Fibroblast of the aortic adventitia (primary cell): ENCODE measurements at places on chromosomes 6 and 20.

- no peak for DNase-seq
Measured at GRCh38 chr6:97697456-97697855, 414.4 kb upstream of the MMS22L start.

GRCh38 chr20:25227317-25227831, 20.5 kb upstream of the PYGB start:
- peak; percentile 84 for DNase-seq

DNA sequence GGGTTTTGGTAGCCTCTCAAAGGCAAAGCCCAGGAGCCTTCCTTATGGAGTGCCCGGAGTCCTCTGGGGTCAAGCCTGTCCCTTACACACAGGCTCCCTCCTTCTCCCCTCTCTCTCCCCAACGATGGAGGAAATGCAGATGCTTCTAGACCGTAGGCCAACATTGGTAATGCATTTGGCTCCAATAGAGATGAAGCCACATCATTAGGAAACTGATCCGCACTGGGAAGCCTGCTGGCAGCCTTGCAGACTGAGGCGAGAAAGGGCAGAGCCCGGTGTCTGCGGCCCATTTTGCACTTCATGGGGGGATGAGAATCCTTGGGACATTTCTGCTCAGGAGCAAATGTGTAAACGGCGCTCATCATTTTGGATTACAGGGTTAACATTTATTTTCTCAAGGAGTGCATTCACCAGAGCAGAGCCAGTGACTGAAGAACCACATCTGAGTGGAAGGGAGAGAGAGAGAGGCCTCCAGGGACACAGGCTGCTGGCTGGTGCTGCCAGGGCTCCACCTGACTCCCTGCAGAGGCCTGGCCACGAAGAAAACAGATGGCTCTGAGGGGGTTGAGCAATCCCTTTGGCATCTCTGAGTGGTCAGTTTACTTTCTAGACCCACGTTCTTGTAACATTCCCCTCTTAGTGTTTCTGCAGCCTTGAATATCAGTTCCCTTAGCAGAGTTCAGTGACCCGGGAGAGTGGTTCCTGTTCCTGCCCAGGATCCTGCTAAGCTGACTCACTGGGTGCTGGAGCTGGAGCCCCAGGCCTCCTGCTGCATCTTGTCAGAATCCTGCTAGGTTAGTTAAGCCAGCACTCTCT, 4.4 kb upstream of the CST3 start:
- DNase-seq, result peak; percentile 89

GRCh38 chr20:41566896-41567527, 51.2 kb downstream of the CHD6 start:
- DNase-seq, result no peak

- DNase-seq, result no peak
Measured at GRCh38 chr6:90859612-90860011, 272.7 kb upstream of the MAP3K7 start.

DNA sequence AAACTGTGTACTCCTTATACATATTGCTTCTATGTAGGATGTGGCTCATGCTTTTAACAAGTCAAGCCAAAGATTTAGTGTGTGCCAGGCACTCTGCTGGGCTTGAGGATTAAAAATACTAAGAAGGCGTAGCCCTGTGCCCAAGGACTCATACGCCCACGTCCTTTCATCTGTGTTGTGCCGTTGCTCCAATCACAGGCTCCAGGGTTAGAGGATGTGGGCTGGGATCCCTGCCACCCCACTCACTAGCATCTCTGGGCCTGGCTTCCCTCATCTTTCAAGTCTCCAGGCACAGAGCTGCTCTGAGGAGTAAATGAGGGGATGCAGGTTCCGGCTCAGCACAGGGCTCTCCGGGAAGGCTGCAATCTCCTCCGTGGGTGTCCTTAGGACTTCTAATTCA, 214.2 kb downstream of the SYNDIG1 start:
- DNase-seq, result peak; percentile 28

DNA sequence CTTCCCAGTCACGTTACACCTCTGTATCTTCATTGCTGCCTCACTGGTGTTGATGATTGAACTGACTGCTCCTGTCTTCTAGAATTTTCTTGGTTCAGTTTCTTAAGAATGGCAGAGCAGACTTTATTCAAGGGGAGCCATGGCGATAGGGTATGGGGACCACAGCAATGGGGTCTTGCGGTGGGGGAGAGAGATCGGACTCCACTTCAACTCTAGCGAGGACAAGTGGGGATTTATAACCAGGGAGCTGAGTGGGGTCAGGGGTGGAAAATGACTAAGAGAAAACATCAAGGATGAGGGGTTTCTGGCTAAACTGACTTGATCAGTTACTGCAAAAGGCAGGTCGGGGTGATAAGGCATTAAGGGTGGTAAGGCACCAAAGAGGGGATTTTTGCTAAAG, 156.4 kb downstream of the CD83 start:
- DNase-seq, result no peak

DNA sequence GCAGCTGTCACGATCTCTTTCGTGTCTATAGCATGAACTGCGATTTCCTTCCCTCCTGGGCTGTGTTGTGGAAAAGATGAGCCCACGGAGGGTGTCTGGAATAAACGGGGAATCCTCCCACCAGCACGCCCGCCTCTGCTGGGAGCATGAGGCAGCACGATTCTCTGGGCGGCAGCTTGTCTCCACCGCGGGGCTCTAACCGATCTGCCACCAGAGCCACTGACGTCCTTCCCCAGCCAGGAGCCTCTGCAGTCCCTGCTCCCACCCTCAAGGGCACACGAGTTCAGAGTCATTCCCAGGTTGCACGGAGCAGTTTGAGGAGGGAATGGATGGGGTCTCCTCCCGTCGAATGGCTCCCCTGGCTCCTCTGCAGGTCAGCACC, 197.6 kb downstream of the DLL1 start:
- DNase-seq, result no peak

DNA sequence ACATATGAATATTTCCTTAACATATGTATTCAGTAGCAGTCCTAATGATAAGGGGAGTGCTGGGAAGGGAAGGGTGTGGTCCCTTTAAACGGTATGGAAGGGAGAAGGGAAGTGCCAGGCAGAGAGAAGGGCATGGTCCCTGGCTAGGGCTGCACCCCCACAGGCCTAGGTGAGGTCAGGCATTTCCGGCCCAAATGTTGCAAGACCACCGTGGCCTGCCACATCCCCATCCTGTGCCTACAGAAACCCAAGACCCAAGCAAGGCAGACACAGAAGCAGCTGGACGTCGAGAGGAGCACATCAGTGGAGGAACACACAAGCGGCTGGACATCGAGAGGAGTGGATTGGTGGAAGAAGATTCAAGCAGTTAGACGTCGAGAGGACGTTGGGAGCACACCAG, 5.9 kb downstream of the RRAGD start:
- no peak for DNase-seq

DNA sequence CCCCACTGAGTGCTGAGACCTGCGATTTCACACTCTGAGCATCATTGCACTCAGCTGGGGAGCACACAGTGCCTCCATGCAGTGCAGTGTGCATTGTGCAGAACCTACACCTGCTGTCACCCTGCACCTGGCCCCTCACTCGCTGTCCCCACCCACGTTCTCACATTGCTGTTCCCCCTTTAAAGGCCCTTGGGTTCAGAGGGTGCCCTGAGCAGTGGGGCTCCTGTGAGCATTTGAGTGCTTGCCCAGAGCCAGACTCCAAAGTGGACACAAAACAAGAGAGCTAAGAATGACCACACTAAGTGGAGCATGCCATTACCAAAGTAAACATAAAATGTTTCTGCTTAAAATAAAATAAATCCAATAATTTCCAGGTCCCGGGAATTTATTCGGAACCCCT, 131.0 kb upstream of the CST7 start:
- no peak for DNase-seq

DNA sequence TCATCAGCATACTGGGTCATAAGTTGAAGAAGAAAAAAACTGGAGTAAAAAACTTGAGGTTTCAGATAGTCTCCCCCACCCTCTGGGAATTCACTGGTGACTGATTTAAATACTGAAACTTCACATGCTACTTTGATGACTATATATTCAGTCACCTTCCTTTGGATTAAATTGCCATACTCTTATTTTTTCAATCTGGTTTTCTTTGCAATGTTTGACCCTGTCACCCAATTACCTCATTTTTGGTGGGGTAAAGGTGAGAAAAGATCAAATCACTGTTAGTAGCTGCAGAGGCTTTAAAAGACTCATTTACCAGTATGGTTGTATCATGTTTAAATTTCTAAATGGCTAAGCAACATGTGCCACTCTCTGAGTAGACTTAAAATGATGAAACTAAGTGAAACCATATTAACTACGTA, 862.7 kb upstream of the FLRT3 start:
- DNase-seq, result no peak

- DNase-seq, result no peak
Measured at GRCh38 chr6:111566222-111566734, 39.4 kb downstream of the TRAF3IP2 start.

GRCh38 chr6:158357570-158358216, 45.4 kb downstream of the TULP4 start:
- no peak for DNase-seq

DNA sequence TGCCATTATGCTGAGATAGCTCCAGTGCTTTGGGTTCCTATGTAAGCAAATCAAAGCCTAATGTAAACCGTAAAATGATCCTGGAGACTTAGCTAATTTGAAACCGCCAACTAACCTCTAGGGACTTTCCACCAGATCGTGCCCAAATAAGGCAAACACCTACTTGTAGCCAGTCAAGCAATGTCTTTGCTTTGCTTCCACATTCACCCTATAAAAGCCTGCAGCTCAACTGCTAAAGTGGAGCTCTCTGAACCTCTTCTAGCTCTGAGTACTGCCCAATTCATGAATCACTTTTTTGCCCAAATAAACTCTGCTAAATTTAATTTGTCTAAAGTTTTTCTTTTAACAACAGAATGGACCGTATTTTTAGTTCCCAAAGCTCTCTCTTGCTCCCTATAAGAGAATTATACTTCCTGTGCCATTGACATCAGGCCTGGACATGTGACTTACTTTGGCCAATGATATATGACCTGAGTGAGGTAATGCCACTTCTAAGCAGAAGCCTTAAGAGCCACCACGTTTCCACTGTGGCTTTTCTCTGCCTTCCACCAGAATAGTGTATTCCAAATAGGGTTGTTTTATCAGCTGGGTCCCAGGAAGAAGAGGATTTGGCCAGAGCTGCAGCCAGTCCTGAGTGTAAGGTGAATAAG, 34.8 kb upstream of the PSMF1 start:
- no peak for DNase-seq

GRCh38 chr6:12719017-12719416, 2.5 kb downstream of the PHACTR1 start:
- no peak for DNase-seq

DNA sequence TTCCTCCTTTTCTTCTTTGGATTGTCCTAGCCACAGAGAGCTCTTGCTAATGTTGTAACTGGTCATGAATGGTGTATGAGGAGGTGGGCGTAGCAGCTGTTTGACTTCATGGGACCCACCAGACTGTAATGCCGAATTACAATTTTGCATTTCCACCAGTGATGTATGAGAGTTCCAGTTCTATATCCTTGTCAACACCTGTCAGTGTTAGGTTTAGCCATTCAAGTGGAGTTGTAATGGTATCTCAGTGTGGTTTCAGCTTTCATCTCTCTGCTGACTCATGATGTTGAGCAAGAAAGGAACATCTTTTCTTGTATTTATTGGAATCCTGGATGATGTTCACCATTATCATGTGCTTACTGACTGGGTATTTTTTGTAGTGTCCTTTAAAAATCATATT, 5.1 kb downstream of the IGF2R start:
- DNase-seq, result peak; percentile 66

DNA sequence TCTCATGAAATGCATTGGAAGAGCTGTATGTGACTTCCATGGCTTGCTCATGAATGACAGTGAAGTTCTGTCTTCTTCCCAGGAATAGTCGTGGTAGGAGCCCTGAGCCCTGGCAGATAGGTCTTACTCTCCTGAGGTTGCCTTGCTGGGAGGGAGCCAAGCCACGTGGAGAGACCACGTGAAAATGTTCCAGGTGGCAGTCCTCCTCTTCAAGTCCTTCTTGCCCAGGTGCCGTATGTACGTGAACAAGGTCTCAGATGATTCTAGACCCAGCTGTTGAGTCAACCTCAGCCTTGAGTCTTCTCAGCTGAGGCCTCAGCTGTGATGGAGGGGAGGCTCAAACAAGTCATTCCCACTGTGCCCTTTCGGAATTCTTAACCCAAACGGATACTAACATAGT, 192.4 kb upstream of the PRDM1 start:
- no peak for DNase-seq

DNA sequence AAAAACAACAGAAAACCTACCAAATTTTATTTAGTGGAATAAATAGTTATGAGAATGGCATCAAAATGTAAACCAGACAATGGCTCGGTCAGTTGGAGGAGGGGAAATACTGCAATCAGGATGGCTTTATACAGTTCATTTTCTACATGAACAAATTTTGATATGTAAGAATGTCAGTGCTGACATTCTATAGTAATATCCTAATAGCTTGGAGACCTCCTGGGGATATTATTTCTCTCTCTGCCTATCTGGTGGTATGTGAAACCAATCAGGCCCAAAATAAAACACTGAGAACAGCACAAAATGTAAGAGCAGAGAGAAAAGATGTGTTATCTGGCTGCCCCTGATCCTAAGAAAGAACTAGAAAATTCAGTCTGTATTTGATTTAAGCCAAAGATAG, 327.7 kb downstream of the UBE3D start:
- DNase-seq, result no peak

DNA sequence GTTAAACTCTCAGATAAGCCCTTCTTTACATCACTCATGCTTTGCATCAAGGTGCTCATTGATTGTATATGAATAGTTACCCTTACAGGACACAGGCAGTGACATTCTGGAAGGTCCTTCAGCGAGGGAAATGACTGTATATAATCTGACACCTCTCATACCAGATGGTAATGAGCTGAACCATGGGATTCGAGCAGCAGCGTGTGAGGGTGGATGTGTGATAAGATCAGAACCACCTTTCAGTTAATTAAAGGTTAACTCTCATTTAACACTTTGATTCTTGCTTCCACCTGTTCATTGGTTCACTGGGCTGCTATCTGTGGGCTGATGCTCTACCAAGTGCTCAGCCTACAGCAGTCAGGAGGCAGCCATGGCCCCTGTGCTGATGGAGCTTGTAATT, 24.2 kb downstream of the NEDD9 start:
- DNase-seq, result no peak

- no peak for DNase-seq
Measured at GRCh38 chr6:31091680-31092079, 20.7 kb downstream of the C6orf15 start.

- no peak for DNase-seq
Measured at GRCh38 chr6:42349753-42350511, 101.8 kb downstream of the TRERF1 start.

DNA sequence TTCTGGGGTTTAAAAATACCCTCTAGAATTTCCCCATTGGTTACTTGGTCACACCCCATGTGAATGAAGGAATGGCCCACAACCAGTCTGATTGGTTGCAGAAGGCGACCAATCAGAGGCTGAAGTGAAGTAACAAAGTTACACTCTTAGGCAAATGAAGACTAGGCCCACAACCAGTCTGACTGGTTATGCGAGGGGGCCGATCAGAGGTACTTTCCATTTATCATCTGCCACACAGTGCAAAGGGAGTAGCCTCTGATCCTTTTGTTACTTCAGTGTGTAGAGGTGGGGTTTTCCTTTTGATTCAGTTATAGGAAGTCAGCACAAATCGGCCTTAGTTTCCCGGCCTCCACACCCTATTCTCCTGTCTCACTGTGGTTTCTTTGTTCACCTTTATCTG, 61.2 kb upstream of the SGK1 start:
- DNase-seq, result no peak

GRCh38 chr20:62159839-62160238, 16.3 kb downstream of the SS18L1 start:
- DNase-seq, result no peak

- DNase-seq, result peak; percentile 43
Measured at GRCh38 chr20:496126-496696, 33.9 kb upstream of the TBC1D20 start.

GRCh38 chr6:110198561-110198960, 18.3 kb downstream of the CDC40 start:
- no peak for DNase-seq
